ENCODE measurements at places on chromosomes 1 and 21. TPM values are rescaled to one million over a fixed set of nuclear protein-coding genes. Genes with fewer than 3 reads are reported as not detected.

Gene TLCD4
- 3.6 TPM for total RNA-seq

Gene ALX3
- total RNA-seq: not detected

Gene C1orf174
- 23.9 TPM for total RNA-seq

Gene GRHL3
- total RNA-seq: 0.67 TPM

Gene TNFRSF4
- not detected for total RNA-seq

Gene WDR47
- total RNA-seq: 4.4 TPM

Gene NPHS2
- total RNA-seq: not detected

Gene ACBD6
- total RNA-seq: 57.7 TPM

Gene TACSTD2
- total RNA-seq: not detected

Gene LMO4
- 15.6 TPM for total RNA-seq

Gene NHLH2
- not detected for total RNA-seq

Gene COL8A2
- 0.12 TPM for total RNA-seq

Gene VSIG8
- total RNA-seq: 0.07 TPM

Gene AK2
- 160 TPM for total RNA-seq

Gene CYP4X1
- total RNA-seq: not detected

Gene RUNX3
- total RNA-seq: 5.3 TPM

Gene CAPN8
- total RNA-seq: 0.23 TPM

Gene HSPA6
- total RNA-seq: 3.1 TPM

Gene SERTAD4
- 0.89 TPM for total RNA-seq

All from A549 treated with RU486 at 1 μM for 4 hours (cell line).